ENCODE measurements at places on chromosomes 7 and 10.

GRCh38 chr10:124534231-124534798 lies 72.7 kb downstream of the LHPP start:
- no peak for DNase-seq

- no peak for DNase-seq
Observed at GRCh38 chr7:94907811-94908322, 473 bp downstream of the PPP1R9A start.

DNA sequence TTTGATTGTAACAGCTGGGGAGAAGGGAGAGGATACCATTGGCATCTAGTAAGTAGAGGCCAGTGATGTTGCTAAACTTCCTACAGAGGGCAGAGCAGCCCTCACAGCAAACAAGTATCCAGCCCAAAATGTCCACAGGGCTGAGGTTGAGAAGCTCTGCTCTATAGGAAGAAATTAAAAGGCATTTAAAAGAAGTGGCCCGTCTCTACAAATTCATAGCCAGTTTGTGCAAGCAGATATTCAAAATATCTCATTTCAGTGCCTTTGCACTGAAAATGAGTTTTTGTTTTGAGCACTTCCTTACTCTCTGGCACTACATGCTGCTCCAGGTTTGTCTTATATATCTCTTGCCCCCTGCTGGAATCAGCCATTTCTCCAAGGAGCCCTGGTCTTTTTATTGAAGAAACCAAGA lies 330.0 kb downstream of the BBS9 start:
- peak; percentile 1 for DNase-seq

- no peak for DNase-seq
Observed at GRCh38 chr7:122724366-122724765, 21.6 kb upstream of the RNF148 start.

- no peak for DNase-seq
Observed at GRCh38 chr10:6748029-6748428, 168.0 kb upstream of the PRKCQ start.

DNA sequence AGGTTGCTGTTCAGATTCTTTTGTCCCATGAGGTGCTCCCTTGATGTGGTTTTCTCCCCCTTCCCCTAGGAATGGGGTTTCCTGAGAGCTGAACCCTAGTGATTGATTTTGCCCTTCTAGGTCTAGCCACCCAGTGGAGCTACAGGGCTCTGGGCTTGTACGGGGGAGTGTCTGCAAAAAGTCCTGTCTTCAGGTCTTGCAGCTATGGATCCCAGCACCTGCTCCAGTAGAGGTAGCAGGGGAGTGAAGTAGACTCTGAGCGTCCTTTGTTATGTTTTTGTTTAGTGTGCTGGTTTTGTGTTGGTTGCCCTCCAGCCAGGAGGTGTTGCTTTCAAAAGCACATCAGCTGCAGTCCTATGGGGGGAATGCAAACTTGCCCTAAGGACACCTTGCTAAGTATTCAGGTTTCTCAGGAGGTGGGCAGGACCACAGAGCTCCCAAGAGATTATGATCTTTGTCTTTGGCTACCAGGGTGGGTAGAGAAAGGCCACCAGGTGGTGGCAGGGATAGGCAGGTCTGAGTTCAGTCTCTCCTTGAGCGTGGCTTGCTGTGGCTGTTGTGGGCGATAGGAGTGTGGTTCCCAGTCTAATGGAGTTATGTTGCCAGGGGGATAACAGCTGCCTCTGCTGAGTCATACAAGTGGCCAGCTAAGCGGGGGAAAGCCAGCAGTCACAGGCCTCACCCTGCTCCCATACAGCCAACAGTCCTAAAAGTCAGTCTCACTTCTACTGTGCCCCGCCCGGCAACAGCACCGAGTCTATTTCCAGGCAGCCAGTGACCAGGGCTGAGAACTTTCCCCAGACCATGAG lies 92.4 kb upstream of the JCAD start:
- no peak for DNase-seq

DNA sequence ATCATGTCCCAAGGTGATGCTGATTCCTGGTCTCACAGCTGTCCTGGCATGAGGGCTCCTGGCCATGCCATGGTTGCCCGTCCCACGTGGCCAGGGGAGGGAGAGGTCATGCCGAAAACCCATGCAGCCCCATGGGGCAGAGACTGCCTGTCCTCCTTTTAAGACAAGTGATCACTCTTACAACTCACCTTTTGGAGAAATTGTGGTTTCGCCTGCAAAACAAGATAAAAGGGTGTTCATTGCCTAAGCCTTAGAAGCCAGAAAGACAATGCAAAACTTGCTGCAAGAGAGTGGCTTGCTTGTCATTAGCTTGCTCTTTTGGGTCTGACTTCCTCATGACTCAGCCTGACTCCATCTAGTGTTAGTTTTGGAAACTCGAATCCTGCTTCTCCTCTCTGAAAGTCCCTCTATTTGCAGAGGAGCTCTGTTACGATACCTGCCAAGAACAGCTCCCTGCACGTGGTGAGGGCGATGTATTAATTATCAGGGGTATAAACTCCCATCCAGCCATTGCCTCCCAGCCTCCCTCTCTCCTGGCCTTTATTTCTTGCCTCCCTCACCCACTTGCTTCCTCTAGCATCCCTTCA lies 26.7 kb downstream of the TMEM273 start:
- no peak for DNase-seq

GRCh38 chr10:32445036-32445435 lies 904 bp upstream of the CCDC7 start:
- DNase-seq: peak; percentile 6

DNA sequence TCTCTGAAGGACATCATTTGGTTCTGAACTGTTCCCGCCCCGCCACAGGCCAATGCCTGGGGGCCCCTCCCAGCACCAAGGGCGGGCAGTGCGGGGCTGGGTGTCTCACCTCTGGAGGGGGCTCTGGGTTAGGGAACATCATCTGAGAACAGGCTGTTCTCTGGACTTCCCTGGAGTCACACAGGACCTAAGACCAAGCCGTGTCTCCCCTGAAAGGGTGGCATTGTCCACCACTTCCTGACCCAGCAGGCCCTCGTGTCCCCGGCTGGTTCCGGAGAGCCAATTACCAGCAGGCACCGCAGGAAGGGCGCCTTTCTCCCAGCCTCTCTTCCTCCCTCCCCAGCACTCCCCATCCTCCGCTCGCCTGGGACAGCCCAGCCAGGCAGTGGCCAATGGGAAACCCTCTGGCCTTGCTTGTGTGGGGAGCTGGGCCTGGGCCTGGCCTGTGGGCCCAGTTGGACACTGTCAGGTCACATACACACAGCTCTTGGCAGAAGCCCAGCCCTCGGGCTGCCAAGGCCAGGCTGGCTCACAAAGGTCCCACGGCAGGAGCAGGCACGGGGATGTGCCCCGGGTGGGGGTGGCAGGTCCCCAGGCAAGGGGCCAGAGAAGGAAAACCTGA lies 119.5 kb downstream of the SPDYE5 start:
- no peak for DNase-seq

Measured in activated CD4-positive, alpha-beta T cell treated with anti-CD3 and anti-CD28 coated beads, Interleukin-2, Interleukin-6, amounts not matched to agents 100 ng/mL and 50 ng/mL, durations not matched to agents 16 hours and 8 hours (primary cell).